ELR (cell line): ENCODE measurements at places on chromosomes 16 and 17.

GRCh38 chr17:77455111-77455890 is 314.5 kb downstream of the SEC14L1 start:
- DNase-seq = no peak

DNA sequence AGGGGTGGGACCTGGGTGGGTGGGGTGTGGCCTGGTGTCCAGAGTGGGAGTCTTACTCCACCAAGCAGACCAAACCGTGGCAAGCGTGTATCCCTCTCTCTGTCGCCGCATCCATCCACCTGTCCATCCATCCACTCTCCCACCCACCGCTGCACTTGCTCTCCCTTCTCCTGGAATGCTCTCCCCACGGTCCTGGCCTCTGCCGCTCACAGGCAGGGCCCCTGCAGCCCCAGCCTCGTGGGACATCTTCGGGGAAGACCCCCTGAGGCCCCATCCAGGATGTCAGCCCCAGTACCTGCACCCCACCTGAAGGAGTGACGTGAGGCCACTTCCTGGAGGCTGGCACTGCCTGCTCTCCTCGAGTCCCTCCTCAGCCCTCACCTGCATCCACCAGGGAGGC is 189.5 kb upstream of the GSE1 start:
- DNase-seq = no peak

DNA sequence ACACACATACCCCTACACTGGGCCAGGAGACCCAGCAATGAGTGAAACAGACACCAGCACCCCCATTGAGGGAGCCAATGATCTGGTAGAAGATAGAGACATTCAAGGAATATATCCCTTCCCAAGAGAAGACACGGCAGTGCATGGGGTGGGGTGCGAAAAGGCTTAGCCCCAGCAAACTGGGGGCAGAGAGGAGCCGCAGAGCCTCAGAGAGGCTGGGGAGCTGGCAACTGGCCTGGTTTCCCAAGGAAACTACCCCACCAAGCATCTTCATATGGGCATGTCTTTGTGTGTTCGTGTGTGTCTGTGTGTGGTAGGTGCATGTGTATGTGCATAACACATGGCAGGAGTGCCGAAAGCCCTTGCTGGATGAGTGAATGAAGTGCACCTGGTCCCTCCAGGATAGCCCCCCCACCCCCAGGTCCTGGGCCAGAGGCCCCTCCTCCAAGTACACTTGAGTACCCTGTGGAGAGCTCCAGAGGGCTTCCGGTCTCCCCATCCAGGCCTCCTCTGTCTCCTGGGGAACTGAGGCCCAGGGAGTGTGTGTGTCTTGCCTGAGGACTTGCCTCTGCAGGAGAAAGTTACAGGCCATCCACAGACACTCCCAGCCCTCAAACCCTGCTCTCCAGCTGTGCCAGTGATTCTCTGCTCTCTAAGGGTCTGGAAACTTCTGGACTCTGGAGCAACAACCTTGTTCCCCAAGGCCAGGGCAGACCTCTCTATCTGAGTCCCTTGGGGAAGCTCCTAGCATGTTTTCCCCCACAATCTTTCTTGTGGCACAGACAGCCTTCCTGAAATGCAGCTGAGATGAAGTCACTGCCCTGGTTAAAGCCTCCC is 15.9 kb downstream of the TBX2 start:
- DNase-seq = no peak

- peak; percentile 80 for DNase-seq
Observed at GRCh38 chr16:66478733-66479511, 51.8 kb downstream of the BEAN1 start.

GRCh38 chr17:49995055-49995738 is at the start of gene DLX3:
Gene DLX3, minus strand, starts transcription at chr17:49995224. Its CDS starts 226 bp downstream, at chr17:49994998.
- peak; percentile 77 for DNase-seq

GRCh38 chr17:75876938-75877751 is 1.2 kb downstream of the TRIM47 start:
- DNase-seq = peak; percentile 98

- DNase-seq = no peak
Observed at GRCh38 chr17:81305051-81305630, 10.0 kb upstream of the SLC38A10 start.

DNA sequence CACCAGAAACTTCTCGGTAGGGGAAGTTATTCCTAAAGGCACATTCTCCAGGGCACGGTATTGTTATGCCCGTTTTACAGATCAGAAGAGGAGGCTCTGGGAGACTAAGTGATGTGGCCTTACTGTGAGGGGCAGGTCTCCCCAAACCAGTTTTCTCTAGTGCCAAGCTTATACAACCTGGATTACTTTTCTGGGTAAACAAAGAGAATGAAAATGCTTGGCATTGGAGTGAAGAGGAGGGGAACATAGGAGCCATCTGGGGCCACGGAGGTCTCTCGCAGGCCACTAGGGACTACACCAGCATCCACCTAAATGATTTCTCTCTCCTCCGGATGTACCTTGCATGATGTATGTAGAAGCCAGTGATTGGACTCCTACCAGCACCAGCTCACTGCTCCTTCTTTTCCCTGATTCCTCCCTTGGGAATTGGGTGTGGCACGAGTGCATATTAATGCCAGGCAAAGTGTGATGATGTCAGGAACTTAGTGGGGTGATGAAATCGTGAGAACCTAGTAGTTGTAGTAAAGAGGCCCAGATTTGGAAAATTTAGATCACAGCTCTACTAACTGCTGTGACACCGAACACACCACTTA is 674 bp downstream of the TOM1L1 start:
- DNase-seq = peak; percentile 66

DNA sequence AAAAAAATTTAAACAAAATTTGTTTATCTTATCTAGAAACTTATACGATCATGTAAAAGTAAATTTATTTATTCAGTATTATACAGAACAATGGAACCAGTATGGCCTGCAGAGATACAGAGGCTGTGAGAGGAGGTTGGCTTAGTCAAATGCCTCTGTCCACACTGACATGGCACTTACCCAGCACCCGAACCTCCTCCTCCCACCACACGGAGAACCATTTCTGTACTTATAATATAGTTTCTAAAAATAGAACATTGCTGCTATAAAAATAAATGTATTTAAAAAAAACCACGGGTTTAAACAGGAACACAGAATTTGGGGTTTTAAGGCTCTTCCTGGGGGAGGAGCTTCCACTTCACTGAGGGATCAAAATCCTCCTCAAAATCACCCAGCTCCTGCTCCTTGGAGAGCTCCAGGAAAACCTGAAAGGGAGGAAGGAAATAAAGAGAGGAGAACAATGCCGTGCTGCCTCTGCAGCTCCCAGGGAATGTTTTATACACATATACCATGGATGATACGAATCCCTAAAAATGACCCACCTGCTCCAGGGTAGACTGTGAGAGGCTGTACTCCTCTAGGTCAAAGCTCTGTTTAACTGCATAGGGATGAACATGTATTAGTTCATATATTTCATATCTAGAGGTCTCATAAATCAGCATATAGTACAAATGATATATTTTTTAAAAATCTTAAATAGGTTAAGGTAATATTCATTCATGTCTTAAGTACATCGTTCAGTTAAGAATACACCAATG is 87.3 kb downstream of the ABCA8 start:
- DNase-seq = no peak

DNA sequence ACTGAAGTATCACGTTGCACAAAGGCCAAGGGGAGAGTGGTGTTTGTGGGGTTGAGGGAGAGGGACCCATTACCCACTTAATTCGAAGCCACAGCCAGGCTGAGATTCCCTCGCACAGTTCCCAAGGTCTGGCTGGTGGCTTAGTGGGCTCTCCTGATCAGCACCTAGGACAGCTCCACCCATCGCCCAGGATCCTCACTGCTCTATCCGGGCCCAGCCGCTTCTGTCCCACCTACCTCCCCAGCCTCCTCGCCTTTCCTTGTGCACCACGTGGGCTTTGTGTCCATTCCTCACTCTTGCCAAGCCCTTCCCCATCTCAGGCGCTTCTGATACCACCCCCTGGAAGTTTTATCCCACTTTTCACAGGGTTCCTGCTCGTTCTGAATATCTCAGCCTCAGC is 163.5 kb downstream of the CCT6B start:
- DNase-seq = peak; percentile 25

DNA sequence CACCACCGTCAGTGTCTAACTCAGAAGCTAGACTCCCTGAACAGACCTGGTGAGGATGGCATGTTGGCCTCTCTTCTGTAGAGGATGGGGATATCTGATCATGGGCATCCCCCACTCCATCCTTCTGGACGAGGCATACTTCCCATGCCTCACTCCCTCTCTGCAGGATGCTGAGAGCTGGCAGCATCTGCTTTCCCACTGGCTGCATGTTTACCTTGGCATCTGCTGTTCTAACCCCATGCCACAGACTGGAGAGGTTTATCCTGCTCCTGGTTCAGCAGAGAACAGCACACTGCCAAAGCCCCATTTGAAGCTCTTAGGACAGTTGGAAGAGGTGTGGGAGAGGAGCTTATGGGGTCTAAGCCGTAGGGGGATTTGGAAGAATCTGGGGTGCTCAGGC is 46.0 kb downstream of the YPEL2 start:
- no peak for DNase-seq

GRCh38 chr17:73998653-73999645 is 204.5 kb upstream of the RPL38 start:
- DNase-seq = peak; percentile 13

GRCh38 chr17:5897275-5897911 is 172.8 kb upstream of the WSCD1 start:
- DNase-seq = no peak

- DNase-seq = no peak
Observed at GRCh38 chr17:51189628-51190027, 23.4 kb downstream of the NME2 start.

DNA sequence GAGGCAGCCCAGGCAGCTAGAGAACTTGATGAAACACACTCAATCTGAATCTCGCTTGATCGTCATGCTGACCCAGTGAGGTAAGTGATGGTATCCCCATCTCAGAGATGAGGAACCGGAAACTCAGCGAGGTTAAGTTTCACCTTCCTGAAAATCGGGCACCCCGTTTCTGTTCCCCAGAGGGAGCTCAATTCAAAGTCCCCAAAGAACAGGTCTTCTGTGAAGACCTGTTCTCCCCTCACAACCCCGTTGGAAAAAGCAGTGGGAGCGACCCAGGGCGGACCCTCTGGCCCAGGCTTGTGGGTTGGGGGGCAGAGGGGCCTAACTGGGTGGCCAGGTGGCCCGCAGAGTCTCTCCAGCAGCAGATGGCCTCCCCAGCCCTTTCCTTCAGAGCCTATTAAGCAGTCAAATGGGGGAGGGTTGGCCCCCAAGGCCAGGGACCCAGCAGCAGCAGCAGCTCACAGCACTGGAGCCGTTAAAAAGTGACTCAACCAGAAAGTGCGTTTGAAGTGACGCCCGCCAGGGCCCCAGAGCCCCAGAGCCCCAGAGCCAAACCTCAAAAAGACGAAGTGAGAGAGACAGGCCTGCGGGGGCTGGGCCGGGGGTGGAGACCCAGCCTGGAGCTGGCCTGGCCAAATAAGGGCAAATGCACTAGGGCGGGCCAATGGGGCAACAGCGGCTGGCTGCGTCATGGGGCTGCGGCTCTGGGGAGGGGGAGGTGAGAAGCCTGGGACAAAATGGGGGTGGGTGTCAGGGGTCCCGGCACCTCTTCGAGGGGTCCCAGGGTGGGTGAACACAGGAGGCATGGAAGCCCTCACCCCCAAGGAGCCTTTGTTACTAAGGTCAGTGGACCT is 9.2 kb upstream of the TSPOAP1 start:
- peak; percentile 91 for DNase-seq

DNA sequence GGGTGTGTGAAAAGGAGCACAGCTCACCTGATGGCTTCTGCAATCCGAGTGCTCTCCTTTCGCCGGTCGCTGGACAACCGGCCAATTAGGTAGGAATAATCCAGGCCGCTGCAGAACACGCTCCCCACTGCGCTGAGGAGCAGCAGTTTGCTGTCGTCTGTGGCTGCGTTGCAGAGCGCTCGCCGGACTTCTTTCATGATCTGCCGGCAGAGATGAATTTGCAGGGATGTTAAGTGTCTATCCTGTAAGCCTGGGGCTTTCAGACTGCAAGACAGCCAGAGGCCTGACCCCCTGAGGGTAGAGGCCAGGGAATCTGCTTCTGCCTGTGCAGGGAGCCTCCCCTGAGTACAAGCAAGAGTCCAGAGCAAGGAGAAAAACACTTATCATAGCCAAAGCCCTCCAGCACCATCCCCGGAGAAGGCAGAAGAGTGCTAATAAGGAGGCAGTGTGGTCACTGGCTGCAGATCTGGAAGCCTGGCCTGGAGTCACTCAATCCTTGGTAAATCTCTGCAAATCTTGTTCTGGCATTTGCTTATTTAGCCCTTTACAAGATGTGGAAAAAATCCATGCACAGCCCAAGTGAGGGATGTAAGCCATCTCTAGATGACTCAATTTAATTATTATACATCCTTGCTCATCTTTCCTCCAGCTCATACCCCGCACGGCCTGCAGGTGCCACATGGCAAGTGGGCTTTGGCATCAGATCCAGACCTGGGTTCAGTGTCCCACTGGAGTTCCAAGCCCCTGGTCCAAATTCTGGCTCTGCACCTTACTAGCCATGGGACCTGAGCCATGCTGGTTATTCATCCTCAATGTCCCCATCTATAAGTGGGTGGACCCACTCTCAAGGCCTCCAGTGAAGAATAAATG is 80.2 kb downstream of the DYNLRB2 start:
- DNase-seq = peak; percentile 22

- DNase-seq = no peak
Observed at GRCh38 chr16:50284131-50284911, 18.0 kb downstream of the ADCY7 start.

DNA sequence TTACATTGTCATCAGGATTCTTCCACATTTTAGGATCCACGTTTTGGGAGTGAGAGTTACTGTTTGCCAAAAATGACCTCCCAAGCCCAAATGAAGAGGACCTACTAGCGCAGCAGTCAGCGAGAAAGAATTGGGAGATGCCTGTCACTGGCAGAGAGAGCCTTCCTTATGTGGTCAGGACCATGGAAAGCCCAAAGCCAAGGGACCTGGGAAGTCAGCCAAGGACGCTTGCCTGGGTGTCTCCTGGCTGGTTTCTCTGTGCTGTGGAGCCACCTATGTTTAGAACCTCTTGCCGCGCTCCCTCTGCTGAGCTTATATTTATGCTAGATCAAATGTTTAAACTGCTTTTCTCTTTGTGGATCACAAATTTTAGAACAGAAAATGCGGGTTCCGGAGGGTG is 24.9 kb upstream of the RHBDL3 start:
- DNase-seq = no peak

- no peak for DNase-seq
Observed at GRCh38 chr17:39683295-39683939, 4.4 kb downstream of the PGAP3 start.

DNA sequence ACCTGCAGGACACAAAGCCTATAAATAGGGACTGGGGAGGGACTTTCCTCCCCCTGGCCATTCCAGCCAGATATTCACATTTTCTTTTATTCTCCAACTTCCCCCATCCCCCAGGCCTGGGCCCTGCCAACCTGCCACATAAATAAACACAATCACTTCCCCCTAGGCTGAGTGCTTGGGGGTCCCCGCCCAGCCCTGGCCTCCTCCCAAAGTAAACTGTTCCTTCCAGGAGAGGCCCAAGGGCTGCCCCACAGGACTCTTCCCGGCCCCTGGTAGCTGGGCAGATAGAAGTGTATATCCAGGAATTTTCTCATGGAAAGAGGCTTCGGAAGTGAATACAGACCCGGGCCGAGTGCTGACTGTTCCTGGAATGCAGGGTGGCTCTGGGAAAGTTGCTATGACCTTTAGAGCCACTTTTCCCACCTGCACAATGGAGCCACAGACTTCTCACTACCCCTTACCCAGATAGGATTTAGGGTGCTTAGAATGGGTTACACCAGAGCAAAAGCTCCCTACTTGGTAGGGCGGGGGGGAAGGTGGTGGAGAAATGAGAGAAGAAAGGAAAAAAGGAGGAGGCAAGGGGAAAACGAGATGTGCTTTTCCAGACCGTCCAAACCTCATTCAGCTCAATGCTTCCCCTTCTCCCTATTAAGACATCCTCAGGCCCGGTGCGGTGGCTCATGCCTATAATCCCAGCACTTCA is 8.5 kb downstream of the CSF3 start:
- DNase-seq = peak; percentile 53
